Activated B cell treated with CpG ODN at 0.5 μM for 24 hours (primary cell): ENCODE measurements at places on chromosomes 11 and 22. TPM values are rescaled to one million over a fixed set of nuclear protein-coding genes. Genes with fewer than 3 reads are reported as not detected.

- no peak for DNase-seq
Measured at GRCh38 chr11:33734441-33735270, 1.6 kb downstream of the CD59 start.

- DNase-seq, result no peak
Measured at GRCh38 chr22:41844513-41844912, 11.6 kb downstream of the SREBF2 start.

- DNase-seq, result no peak
Measured at GRCh38 chr22:17357688-17358087, 11.6 kb upstream of the CECR2 start.

DNA sequence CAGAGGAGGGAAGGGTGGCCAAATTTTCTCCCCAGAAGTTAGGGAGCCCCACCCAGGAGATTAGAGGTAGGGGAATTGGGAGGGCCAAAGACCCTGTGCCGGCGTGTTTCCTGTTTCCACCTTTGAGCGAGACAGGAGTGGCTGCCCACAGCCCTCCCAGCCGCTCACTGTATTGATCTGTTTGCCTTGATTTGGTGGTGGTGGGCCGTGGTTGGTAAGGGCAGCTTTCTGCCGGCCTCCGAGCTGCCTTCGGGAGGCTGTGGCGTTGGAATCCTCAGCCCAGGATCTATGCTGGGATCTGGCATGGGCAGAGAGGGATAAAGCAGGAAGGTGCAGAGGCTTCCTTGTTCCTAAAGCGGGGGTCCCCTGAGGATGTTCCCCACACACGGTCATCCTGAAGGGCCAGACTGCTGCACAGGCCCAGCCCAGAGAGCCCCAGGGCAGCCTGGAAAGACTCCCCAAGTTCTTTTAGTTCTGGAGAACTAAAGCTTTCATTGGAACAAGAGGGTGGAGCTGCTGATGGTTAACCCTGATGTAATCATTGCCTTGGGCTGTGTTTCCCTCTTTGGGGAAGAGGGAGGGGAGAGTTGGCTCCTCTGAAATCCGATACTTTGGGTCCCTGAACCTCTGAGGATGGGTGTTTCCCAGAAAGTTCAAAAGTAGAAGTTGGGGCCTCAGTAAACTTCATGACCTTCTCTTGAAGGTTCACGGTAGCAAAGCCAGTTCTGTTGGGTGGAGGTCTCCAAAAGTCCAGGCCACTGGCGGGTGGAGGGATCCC, 7.2 kb downstream of the FAM83F start:
- no peak for DNase-seq

- no peak for DNase-seq
Measured at GRCh38 chr22:17266251-17266971, 47.2 kb upstream of the ADA2 start.

DNA sequence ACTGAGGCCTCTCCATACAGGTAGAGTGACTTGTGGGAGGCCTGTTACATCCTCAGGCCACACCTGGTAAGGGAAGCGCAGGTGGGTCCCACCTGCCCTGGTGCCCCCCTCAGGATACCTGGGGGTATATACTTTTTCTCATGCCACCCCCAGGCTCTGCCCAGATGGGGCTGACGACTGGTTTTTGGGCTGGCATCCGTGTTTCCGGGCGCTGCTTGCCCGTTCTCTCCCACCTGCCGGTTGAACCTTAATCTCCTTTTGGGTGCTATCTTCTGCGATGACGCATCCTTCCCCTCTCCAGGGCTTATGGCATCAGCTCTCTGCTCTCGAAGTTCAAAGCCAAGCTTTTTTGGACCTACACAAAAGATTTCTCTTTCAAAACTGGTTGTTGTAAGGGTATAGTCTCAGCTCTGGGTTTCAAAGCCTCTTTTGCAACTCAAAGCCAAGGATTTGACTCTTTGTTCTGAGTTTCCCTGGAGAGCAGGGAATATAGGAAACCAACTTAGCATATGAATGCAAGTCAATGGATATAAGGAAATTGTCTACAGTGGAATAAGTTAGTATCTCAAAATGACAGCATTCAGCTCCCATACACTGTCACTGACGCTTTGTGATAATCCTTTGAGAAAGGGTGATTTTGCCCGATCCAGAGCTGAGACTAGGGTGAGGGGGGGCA, 8.6 kb upstream of the LRRC10B start:
- DNase-seq, result no peak

GRCh38 chr11:47433157-47433556, 6.9 kb upstream of the PSMC3 start:
- DNase-seq, result no peak

Gene CARD18
- not detected in 2 replicates for total RNA-seq

GRCh38 chr11:32105871-32106560, 15.1 kb downstream of the RCN1 start:
- no peak for DNase-seq

- no peak for DNase-seq
Measured at GRCh38 chr11:83871054-83871453, 584.9 kb upstream of the CCDC90B start.

- DNase-seq, result no peak
Measured at GRCh38 chr22:49929994-49930575, 11.7 kb downstream of the CRELD2 start.

DNA sequence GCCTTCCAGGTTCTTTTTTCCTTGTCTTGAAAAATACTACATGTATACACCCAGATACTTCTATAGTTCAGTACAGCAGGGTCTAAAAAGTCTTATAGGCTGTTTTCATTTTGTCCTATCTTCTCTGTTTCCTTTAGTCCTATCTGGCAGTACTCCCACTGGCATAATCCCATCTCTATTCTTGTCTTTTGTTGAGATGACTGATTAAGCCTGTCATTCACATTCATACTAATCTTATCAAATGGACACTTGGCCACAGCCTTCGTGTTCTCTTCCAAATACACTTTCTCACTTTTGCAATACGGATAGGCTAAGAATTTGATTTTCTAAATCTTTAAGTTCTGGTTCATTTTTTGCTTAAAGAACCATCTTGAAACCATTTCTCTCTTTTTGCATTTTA, 42.8 kb downstream of the OR5AK2 start:
- no peak for DNase-seq

Gene CBX6
- 65.6 and 71.8 TPM in 2 replicates for total RNA-seq

DNA sequence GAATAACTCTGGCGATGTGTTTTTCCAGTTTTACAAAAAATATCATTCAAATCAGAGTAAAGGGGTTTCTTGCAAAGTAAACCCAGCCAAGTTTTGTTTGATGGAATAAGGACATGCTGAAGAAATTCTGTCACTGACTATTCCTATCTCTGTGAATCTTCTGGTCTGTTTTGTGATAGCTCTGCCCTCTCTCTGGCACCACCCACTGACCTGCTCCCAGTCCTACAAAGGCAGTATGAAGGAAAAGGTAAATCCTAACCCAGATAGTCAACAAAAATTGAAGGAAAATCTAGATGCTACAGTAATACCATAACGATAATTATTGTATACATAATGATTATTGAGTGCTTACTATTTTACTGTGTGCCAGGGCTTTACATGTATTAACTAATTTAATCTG, 76.3 kb upstream of the TP53AIP1 start:
- DNase-seq, result no peak

DNA sequence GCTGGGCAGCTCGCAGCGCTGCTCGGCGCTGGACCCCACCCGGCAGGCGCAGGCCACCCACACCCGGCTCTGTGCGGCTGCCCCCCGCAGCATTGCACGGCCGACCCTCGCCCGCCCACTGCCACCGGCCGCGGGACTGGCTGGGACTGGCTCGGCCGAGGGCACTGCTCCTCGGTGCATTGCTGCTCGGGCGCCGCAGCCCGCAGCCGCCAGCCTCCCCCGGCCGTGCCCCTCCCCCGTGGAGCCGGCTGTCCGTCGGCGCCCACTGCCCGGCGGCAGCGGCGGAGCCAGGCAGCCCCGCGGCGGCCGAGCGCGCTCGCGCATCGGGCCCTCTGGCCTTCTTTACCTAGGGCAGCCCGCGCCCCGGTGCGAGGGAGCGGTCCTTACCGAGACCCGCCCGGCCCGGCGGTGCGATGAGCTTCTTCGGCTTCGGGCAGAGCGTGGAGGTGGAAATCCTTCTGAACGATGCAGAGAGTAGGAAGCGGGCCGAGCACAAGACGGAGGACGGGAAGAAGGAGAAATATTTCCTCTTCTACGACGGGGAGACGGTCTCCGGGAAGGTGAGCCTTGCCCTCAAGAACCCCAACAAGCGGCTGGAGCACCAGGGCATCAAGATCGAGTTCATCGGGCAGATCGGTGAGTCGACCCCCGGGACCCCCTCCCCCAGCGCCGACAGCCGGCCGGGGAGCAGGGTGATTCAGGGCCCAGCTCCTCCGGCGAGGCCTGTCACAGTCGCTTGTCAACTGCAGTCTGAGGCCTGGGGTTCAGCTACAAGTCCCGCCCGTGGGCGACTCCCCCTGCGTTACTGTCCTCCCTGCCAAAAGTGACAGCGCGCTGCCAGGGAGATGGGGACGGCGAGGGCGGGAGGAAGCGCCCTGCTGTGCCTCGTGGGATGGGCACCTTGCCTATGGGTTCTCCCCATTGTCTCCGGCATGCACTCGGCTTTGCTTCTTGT, 516 bp downstream of the VPS26B start:
- no peak for DNase-seq

Gene PTGDR2
- total RNA-seq, result 0.07 TPM in 1 of 2 replicates, not detected in the other

- DNase-seq, result no peak
Measured at GRCh38 chr11:46149342-46149741, 28.1 kb upstream of the PHF21A start.

Gene OR5AS1
- total RNA-seq, result not detected in 2 replicates

Gene MRGPRF
- total RNA-seq, result not detected in 2 replicates

- no peak for DNase-seq
Measured at GRCh38 chr11:20634044-20634443, 34.6 kb downstream of the SLC6A5 start.

Gene KCNQ1
- 6.5 and 8.6 TPM in 2 replicates for total RNA-seq

GRCh38 chr22:36461665-36462649, 19.5 kb downstream of the TXN2 start:
- no peak for DNase-seq

Gene PC
- 4.3 and 5.0 TPM in 2 replicates for total RNA-seq

GRCh38 chr11:68673991-68674390, 10.4 kb upstream of the GAL start:
- no peak for DNase-seq

DNA sequence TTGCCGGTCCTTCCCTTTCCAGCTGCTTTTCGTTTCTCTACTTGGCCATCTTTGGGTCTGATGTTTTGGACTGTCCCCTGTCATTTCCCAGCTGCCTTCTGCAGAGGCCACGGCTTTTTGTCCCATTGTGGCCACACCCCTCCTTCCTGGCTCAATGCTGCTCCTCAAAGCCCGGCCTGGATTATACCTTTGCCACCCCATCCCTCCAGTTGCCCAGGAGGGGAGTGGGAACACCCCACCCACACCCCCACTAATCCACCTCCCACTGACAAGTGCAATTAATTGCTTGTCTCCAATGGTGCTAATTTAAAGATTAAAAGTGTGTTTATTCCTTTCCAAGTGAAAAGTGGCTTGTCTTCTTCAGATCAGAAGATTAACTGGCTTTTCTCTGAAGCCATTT, 34.2 kb upstream of the CSNK2A3 start:
- no peak for DNase-seq

Gene PHLDA2
- total RNA-seq, result 0.42 and 0.54 TPM in 2 replicates

DNA sequence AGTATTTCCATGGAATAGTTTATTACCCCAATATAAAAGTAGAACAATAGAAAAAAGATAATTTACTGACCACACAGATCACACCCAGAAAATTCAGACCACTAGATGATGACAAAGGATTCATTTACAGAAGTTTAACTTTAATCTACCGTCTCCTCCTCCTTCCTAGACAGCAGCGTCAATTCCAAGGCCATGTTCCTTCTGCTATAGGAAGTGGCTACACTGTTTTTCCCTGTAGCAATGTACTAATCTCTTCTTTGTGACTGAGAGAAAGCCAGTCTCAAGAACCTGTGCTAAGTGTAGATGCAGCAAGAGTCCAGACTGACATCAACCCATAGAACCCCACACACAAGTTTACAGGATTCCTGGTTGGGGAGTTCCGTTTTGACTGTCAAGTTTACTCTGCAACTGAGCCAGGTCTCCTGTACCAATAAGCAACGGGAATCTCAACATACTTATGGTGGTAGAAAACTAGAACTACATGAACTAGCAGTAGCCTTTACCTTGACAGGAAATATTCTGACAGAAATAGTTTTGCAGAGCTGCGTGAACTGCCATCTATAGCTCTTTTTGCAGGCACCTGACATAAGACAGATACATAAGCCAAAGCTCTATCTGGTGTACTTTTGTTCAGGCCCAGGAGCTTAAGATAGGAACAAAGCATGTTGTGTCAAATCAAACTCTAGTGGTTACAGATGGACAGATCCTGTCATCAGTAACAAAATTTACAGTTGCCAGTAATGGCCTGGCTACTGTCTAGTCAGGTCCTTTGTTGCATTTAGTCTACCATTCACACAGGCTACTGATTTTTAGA, 42.9 kb downstream of the MRTFA start:
- no peak for DNase-seq

Gene TRIM6
- total RNA-seq, result 0.22 and 0.44 TPM in 2 replicates

Gene OR8G1
- not detected in 2 replicates for total RNA-seq

Gene LRRC74B
- not detected in 2 replicates for total RNA-seq

DNA sequence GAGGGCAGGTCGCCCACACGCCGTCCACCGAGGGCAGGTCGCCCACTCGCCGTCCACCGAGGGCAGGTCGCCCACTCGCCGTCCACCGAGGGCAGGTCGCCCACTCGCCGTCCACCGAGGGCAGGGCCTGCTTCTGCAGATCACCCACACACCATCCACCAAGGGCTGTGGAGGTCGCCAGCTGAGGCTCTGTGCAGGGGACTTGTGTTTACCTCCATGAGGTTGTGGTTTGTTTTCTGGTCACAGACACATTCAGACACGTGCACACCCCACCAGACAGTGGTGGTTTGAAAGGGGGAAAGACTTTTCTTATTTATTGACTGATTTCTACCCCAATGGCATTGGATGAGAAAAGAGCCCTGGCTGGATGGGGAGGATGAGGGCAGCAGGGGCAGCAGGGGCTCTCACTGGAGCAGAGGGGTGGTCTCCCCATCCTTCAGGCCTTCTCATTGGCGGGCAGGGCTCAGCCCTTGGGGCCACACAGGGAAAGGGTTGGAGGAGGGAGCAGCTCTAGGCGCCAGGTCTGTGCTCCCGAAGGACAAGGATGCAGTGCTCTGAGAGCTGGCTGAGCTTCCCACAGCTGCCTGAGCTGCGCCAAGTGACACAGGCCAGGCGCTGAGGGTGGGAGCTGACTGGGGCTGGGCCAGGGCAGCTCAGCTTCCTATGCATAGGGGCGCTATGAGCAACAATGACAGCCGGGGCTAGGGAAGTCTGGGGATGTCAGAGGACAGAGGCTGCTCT, 252.6 kb upstream of the B3GAT1 start:
- no peak for DNase-seq
